ENCODE measurements at places on chromosomes 7 and 10.

DNA sequence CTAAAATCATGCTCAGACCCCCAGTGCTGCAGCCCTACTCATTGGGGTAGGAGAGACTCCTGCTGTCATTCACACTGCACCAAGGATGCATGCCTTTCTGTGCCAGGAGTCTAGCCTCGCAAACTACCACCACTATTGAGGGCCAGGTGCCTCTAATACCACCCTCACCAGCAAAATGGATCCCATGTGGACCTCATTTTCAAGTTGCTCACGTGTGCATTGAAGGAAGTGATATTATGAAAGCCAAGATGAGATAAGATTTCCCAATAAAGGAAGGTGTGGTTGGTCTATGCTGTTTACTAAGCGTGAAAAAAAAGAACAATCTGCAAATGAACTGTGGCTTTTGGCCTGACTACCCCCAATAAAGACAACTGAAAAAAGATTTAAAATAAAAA is 7.2 kb upstream of the LAMTOR4 start:
- DNase-seq = no peak

- no peak for DNase-seq
Observed at GRCh38 chr10:28111712-28112111, 112.8 kb upstream of the ODAD2 start.

- DNase-seq = peak; percentile 85
Observed at GRCh38 chr10:101779544-101780186, 3.6 kb downstream of the NPM3 start.

GRCh38 chr10:69480068-69480412 is 28.8 kb downstream of the TSPAN15 start:
- no peak for DNase-seq

DNA sequence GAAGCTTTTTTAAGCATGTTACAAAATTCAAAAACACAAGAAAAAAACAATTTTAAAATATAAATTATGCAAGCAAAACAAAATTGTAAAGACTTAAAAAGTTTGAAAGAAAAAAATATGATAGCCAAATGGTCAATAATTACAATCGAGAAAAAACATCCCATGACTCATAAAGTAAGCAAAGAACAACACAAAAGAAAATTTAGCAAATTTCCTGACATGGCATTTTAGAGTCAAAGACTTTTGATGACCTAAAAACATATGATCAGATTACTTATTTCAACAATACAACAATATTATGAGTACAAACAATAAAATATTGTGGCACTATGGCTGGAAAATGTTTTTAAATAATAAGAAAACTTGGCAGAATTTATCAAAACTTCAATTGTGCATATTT is 312.1 kb upstream of the MEOX2 start:
- DNase-seq = no peak

DNA sequence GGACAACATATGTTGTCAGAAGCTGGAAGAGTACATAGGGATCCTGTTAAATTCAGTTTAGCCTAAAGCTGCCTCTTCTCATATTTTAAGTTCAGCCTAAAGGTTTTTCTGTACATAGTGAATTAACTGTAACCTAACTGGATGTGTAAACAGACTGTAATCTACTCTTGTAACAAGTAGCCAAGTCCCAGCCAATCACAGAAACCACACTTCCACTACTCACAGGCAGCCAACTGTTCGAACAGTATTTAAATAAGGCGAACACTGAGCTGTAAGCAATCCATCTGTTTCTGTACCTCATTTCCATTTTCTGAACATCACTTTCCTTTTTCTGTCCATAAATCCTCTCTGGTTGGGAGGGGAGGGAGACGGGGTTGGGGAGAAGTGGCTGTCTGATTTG is 15.0 kb upstream of the STN1 start:
- DNase-seq = no peak
